ENCODE measurements at places on chromosomes 3 and 15.

- no peak for DNase-seq
Measured at GRCh38 chr15:45099549-45100165, 14.3 kb downstream of the DUOX2 start.

DNA sequence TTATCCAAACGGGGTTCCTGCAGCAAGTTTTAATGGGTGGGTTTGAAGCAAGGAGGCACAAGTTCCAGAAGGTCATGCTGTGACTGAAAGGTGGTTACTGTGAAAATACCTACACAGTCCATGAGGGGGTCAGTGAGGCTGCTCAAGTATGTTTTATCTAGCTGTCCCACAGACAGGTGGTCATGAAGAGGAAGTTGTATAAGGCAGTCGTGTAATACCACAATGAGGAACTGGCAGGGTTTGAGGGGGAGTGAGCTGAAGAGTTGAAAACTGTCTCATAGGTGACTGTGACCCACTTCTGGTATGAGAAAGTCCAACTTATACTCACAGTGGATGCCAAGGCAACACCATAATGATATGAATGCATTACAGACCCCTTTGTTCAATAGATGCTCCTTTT is 856.8 kb downstream of the OTOL1 start:
- no peak for DNase-seq

GRCh38 chr15:31091481-31091880 is 10.0 kb downstream of the TRPM1 start:
- DNase-seq = no peak

GRCh38 chr3:49471856-49472495 is 1.9 kb downstream of the DAG1 start:
- no peak for DNase-seq

- DNase-seq = no peak
Measured at GRCh38 chr15:64854041-64854440, 12.3 kb downstream of the PLEKHO2 start.

GRCh38 chr3:35690271-35690670 is 50.9 kb downstream of the ARPP21 start:
- peak; percentile 49 for DNase-seq

Measured in NCI-H1105 treated with DMSO at 0.1 percent for 48 hours (cell line).